ENCODE measurements at places on chromosomes 16 and 17.
A peak's percentile ranks its signal among the peaks of the same experiment; 100 is the strongest.

GRCh38 chr17:41647940-41648410 lies 23.6 kb upstream of the KRT17 start:
- peak; percentile 48 for DNase-seq

GRCh38 chr16:48124266-48124665 lies 31.5 kb downstream of the ABCC12 start:
- no peak for DNase-seq

DNA sequence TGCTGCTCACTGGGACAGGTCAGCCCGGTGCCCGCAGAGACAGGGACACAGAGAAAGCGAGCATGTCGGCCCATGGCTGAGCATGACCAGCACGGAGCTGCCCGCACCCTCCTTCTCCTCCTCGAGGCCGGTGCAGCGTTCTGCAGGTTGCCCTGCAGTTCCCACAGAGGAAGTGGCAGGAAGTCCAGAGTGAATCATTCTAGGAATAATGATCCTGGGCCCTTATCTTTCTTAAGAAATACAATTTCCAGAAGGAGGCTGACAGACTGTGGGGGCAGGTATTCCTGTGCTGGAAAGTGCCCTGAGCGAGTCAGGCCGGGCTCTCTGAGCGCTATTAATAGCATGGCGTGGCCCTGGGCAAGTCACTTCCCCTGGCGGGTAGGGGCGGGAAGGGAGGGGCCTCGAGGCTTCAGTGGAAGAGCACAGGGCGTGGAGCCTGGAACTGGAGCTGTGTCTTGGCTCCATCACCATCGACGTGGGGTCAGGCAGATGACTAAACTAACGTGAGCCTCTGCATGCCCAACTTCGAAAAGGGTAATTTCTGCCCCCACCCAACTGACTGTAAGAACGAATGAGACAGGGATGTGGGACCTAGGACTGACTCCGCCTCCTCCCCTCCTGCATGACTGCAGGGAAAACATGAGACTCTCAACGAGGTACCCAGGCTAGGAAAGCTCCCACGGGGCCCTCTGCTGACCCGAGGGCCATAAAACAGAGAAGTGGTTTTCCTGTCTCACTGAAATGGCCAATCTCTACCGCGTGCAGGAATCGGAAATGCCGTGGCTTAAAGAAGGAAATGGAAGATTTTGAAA lies 9.8 kb downstream of the TMEM204 start:
- DNase-seq = no peak

GRCh38 chr16:70483426-70483825 lies 29.0 kb downstream of the FCSK start:
- DNase-seq = no peak

- DNase-seq = no peak
Observed at GRCh38 chr16:83818276-83818675, 10.5 kb downstream of the HSBP1 start.

GRCh38 chr17:3536716-3537115 lies 20.9 kb downstream of the TRPV3 start:
- no peak for DNase-seq

- DNase-seq = no peak
Observed at GRCh38 chr16:12449795-12450194, 353.9 kb downstream of the CPPED1 start.

DNA sequence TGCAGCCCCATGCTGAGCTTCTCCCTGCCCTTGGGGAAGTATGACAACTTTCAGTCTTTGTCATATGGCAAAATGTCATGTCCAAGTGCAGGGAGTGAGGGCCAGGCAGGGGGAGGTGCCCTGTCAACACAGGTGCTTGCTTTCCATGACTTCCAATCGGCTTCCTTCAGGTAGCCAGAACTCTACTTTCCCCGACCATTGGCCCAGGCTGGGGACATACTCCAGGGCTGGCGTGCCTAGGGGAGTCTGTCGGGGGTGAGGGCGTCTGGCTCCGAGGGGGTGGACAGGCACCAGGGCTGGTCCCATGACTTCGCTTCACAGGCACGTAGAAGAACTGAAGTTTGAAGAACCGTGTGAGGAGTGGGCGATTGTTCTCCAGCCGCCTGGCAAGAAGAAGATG lies 19.8 kb upstream of the PIK3R6 start:
- DNase-seq = no peak

- no peak for DNase-seq
Observed at GRCh38 chr16:6131526-6132050, 1034.0 kb upstream of the EEF2KMT start.

DNA sequence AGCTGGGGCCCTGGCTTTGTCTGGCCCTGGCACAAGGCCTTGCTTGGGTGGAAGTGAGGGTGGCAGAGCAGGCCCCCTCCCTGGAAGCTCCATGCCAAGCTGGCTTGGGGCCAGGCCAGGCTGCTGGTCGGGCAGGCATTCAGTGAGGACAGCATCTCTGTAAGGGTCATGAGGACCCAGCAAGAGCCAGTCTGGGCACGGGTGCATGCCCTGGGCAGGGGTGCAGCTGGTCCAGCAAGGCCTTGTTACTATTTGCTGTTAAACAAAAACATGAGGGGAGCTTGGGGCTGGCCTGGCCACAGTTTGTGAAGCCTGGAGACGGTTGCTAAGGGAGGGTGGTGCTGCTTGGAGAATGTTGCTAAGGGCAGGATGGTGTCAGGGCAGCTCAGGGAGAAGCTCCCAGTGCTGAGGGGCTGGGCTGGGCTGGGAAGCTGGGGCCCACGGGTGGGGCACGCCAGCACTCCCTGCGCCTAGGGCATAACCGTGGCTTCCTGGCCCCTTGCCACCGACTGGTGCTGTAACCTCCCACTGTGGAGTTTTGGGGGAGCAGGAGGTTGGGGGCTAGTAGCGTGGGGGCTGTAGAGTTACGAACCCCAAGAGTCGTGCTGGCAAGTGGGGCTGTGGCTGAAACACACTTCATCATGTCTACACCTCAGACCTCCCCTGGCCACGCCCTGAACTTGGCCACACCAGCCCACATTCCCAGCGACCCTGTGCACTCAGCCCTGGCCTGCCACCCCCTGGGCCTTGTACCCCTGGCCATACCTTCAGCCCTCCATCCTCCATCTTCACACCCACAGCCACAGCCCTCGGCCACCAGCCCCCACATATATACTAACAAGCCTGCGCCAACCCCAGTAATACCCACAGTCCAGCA lies 1.6 kb downstream of the TPPP3 start:
- DNase-seq = no peak

Measured in NCI-H1436 treated with DMSO at 0.1 percent for 48 hours (cell line).